ENCODE measurements at places on chromosomes 4 and X.

- DNase-seq = no peak
These were observed 16.4 kb downstream of the NAAA start for GRCh38 chr4:75924309-75924827.

DNA sequence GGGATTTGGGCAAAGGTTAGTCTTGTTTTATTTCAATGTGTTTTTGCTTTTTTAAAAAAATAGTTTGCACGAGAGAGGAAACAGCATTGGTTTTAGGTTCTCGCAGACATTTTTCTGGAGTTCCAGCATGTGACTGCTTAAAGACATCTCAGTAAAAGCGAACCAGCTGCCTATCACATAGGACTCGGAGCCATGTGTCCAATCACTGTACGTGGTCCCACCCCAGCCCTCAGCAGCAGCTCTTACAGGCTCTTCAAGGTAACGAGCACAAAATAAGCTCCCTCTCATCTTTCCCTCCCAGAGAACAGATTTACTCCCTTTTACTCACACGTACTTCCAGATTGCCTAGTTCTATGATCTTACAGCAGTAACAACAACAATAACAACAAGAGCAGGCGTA, 68.7 kb downstream of the MCF2 start:
- no peak for DNase-seq

DNA sequence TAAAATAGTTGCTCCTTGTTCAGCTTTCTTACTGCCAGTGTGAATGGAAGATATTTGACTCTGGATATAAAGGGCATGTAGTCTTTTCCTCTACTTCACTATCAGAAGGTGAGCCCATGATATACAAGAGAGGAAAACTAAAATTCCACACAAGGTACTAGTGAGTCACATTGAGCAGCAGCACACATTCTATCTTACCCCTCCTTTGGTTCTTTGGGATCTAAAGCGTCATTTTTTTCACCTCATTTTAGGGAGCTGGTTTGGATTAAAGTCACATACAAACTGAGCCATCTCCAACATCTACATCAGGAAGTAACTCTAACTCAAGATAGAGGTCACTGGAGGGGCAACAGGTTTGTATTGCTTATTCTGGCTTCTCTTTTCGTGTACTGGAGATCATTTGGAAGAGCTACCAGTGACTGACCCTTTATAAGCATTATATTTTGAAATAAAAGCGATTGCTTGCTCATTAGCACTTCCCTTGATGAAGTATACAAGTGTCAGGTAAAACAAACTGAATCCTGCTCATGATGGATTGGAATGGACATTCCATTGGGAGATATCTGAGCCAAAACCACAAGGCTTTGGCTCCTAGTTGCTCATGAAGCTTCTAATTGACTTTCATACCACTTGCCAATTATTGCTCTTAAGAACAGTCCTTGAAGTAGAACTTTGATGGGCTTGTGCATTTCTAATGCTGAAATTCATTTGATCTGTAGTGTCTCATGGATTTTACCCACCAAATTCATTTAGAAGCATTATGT, 124.1 kb downstream of the SPCS3 start:
- no peak for DNase-seq

DNA sequence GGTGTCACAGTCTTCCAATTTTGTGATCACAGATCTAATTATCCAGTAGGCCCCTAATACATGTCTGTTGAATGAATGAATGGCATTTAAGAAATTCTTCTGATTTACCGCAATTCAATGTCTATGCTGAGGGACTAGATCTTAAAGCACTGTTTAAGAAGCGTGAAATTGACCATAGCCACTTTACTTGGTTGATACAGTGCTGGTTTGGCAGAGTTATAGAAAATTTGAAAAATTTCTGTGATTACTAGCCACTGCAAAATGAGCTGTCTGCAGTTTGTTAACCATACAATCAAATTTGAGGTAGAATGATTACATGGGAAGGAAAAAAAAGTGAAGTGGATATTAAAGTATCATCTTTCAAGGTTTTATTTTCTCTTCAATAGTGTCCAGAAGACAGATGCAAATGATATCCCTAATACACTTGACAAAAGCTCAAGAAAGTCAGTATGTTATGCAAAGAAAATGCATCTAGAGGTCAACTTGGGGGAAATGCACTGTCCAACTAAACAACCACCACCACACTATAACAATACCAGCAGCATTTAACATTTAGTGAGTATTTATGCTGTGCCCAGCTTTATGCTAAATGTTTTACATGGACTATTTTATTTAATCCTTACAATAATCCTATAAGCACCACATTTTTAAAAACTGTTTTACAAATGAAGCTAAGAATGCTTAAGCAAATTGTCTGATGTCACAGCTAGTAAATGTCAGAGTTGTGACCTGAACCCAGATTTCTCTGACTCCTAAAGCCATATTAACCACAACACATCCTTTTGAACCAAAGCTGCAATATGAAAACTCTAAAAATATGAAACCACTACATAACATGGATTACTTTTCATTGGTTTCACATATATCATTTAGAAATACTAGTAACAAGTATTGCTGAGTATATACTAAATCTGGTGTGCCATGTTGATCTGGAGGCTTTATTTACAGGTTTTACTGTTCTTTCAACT, 217.9 kb upstream of the MAB21L2 start:
- DNase-seq = no peak

DNA sequence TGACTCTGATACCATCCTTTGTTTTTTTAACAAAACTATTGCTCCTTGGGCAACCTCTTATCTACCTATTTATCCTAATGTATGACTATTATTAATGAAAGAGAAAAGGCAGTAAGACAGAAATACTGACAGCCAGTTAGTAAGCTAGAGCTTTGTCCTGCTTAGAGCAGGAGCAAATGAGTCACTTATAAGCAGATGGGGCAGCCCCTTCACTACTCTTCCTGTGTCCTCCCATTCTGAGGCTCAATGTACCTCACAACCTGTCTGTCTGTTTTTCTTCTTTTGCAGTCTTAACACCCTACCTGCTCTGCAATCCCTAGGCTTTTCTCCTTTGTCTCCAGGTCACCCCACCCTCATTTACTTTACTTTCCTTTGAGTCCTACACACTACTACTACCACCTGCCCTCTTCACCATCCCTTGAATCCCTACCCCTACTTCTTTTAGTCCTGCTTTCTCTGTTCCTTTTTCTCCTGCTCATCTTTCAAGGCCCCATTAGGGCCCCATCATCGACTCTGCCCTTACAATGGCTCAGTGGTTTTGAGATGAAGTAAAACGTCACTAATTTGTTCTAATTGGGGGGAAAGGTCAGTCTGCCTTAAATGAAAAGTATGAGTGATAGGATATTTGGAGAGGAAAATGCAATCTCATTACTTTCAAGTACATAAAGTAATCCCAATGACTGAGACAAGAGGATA, 294.3 kb downstream of the GUCY2F start:
- no peak for DNase-seq

DNA sequence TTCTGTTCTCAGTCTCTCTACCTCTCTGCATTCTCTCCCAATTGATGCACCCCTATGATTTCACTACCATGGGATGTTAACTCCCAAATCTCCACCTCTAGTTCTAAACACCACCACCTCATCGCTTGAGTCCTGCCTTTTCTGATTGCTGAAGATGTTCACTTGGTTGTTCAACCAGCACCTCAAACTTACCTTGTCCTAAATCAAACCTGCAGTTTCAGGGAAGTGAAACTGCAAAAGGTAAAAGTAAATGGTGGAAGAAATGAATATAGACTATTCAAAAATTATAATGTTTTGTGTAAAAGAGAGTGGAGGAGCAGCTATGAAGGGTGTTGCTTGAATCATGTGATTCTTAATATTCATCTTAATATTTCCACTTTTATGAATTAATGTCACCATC, 91.0 kb downstream of the PDE5A start:
- DNase-seq = no peak

DNA sequence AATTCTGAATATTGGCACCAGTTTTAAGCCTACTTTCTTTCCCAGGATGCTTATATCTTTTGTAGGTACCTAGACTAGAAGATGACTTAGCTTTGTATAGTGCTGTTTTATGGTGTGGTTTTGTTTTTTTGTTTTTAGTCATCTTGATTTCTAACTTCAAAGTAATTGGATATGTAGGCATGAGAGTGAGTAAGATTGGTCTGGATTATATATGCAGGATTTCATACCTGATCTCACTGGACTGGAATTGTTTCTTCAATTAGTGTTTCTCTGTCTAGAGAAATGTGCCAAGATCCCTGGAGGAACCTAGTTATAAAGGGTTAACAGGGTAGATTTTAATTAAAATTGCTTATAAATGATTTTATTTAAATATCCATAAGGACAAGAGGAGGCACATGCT, 23.1 kb downstream of the NAP1L5 start:
- DNase-seq = no peak

DNA sequence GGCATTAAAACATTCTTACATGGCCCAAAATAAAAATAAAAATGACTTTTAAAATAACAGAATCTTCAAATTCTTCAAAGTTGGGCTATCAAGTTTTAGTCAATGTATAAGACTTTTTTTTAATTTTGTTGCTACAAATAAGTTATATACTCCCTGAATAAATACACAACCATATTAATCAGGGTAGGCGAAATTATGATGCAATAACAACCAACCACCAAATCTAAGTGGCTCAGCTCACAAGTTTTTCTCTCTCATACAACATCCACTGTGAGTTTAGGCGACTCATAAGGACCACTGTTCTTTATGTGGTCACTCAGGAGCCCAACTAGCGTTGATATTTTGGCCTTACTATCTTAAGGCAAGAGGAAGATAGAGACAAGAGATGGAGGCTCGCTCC, 11.2 kb downstream of the NEUROG2 start:
- no peak for DNase-seq

- no peak for DNase-seq
These were observed 26.0 kb downstream of the ADD1 start for GRCh38 chr4:2869659-2870058.

GRCh38 chr4:48665555-48666186, 114.4 kb downstream of the FRYL start:
- no peak for DNase-seq

DNA sequence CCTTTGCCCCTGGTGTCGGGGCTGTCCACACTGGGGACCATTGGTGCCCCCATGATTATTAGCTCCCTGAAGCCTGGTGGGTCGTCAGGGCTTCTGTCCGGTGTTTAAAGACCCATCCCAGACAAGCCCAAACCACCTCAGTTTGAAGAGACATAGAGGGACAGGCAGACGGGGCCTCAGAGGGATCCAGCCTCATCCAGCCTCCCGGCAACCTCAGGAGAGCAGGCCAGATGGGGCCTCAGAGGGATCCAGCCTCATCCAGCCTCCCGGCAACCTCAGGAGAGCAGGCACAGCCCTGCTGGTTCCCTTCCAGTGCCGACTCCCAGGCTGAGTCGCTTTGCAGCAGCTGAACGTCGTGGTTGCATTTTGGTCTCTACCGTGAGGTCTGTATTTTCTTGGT, 32.1 kb downstream of the PIGG start:
- DNase-seq = no peak

DNA sequence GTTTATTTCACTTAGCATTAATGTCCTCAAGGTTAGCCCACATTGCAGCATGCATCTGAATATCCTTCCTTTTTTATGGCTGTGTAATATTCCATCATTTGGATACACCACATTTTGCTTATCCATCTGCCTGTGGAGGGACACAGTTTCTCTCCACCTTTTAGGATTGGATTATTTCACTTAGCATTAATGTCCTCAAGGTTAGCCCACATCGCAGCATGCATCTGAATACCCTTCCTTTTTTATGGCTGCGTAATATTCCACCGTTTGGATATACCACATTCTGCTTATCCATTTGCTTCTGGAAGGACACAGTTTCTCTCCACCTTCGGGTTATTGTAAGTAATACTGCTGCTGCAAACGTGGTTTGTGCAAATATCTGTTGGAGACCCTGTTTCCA, 110.0 kb downstream of the DHRSX start:
- no peak for DNase-seq

DNA sequence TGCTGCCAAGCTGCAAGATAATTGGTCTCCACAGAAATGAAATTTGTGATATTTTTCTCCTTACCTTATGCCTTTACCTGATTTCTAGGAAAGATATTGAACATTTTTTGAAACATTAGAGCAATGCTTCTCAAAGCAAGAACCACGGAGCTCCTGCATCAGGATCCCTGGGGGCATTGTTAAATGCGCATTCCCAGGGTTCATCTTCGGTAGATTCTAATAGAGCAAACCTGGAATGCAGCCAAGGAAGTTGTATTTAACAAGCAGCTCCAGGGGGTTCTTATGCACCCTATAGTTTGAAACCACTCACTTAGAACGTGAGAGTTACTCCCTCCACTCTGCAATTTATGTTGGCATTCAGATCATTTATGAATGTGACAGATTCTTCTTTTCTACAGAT, 126.2 kb downstream of the SLC39A8 start:
- DNase-seq = no peak

DNA sequence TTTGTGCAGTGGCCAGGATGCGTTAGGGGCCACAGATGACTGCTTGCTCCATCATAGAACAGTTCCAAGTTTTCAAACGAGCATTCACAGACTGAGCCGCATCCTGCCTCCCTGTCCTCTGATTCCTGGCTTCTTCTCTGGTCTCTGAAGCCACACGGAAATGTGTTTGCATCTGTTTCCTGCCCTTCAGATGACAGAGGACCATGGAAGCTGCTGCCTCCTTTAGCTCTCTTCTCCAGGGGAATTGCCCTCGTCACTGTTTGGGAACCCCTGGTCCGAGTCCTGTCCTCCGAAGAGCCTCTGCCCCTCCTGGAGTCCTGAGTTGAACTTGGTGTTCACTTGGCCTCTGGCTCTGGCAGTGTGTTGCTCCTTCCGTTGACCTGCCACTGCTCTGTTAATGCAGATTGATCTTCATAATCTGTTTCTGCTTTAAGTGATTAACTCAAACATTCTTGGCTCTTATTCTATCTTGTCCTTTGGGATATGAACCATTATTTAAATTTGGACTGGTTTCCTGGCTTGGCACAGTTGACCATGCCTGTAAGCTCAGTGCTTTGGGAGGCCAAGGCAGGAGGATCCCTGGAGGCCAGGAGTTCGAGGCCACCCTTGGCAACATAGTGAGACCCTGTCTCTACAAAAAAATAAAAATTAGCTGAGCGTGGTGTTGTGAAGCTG, 96.0 kb downstream of the PTTG2 start:
- no peak for DNase-seq

GRCh38 chr4:109861916-109862511, 14.1 kb downstream of the LRIT3 start:
- DNase-seq = no peak

DNA sequence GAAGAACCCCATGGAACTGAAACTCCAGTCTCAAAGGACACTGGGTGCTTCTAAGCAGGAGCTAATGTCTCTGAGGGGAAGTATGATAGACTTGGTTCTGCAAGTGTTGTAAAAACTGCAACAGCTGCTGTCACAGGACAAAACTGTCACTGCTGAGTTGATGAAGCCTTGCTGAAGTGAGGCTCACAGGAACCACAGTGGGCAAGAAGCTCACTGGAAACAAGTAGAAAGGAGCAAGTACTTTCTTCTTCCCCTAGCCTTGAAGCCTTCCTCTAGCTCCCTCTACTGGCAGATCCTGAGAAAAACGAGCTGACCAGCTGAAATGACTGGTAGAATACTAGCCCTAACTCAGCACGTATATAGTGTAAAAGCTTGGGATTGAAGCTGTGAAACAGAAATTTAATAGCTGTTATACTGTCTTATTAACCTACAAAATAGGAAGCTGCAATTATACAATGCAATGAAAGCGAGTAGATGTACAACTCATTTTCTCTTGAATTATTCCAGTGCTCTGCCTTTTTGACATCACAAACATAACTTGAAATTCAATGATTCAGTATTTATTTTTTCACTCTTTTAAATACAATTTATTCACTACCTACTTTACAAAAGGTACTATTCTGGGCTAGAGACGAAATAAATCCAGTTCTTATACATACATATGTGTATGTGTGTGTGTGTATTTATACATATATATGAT, 91.4 kb downstream of the GABRB1 start:
- no peak for DNase-seq

Data from stimulated activated CD8-positive, alpha-beta memory T cell treated with anti-CD3 and anti-CD28 coated beads, Interleukin-7, amount 100 ng/mL, for 1 hour (primary cell).